ENCODE measurements at places on chromosomes 13 and 19.

- no peak for DNase-seq
Observed at GRCh38 chr19:3860499-3860898, 8.3 kb downstream of the ZFR2 start.

- DNase-seq: no peak
Observed at GRCh38 chr19:10006335-10006708, 4.0 kb downstream of the COL5A3 start.

DNA sequence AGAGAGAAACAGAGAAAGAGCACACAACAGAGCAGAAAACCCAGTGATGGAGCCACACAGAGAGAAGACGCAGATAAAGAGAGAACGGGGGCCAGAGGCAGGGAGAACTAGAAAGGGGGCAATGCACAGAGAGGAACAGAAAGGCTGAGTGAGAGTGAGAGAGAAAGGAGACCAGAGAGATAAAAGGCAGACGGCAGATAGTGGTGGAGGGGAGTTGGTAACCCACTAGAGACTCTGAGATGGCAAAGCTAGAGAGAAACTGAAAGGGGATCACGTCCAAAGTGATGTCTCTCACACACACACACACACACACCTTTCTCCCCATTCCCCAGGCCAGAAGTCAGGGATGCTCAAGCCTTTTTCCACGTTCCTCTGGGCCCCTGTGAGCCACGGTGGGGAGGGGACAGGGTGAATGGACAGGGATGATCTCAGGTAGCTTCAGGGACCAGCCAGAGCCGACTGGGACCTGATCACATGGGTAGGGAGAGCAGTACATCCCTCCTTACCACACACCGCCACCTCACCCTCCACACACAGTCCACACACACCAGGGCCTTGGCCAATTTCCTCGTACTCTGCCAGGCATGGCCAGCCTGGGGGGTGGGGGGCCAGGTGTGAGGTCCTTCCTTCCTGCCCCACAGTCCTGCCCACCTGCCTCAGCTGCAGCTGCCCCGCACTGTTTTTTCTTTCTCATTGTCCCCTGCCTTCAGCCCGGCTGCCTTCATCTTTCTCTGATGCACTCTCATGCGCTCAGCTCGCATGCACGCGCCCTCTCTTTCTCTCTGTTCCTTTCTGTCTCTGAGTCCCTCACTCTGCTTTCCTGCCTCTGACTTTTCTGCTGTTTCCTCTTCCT, 22.5 kb upstream of the POU2F2 start:
- DNase-seq: no peak

DNA sequence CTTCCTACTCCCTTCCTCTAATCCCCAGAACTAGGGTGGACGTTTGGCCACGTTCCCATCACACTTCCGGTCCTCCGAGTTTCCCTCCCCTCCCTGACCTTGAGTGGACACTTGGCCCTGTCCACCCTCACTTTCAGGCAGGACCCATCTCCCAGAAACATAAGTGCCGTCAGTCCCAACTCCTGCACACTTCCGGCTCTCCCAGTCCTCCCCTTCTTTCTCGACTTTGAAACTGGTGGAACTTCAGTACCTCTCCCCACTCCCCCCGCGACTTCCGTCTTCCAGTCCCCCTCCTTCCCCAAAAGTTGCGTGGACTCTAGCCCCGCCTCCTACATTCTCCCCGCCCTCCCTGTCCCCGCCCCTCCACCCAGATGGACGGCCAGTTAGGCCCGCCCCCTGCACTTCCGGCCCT, 278 bp upstream of the ZNF274 start:
- peak; percentile 72 for DNase-seq

GRCh38 chr13:22812793-22813192, 368.0 kb upstream of the SGCG start:
- no peak for DNase-seq

DNA sequence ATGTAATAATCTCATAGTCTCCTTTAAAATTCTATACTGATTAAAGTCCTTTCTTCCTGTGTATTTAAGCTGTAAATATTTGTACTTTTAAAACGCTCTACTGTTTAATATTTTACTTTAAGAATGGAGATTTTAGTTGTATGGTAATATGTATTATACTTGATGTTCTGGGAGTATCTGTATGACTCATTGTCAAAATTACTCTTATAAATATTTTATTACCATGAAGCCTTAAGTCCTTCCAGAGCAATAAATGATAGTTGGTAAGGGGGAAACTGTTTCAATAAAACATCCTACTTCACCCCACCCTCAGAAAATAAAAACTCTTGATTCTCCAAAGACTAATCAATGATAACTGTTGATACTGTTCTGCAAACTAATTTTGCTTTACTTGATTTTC, 6.4 kb downstream of the PCDH9 start:
- DNase-seq: no peak

DNA sequence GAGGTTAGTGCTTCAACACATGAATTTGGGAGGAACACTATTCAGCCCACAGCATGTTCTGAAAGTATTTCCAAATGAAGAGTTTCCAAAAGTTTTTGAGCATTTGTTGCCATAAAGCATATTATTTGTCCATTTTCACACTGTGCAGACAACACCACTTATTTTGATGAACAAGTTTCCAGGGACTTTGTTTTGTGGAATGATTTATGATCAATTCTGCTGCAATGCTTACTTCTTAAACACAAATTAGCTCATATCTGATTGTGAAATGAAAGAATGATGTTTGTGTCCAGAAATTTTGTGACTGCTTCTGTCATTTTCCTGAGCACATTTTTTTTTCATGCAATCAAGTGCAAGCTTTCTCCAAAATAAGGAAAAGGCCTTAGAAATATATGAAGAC, 205.3 kb downstream of the RAP2A start:
- no peak for DNase-seq

DNA sequence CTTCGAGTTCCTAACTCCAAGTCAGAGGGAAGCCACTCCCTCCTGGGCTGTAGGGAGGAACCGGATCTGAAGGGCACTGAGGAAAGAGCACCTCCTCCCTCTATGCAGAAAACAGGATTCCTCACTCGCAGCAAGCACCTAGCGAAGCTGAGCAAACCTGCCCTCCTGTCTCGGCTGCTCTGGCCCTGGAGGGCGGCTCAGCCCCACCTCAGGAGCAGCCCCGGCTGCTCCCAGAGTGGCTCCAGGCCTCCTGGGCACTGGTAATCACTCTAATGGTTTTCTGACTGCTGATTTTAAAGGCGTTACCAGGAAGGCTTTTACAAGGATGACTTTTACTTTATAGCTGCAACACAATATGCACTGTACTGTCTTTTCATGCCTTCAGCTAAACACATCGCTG, 312.5 kb downstream of the TEX29 start:
- no peak for DNase-seq

GRCh38 chr19:34366738-34367623, 2.0 kb downstream of the GPI start:
- DNase-seq: no peak

GRCh38 chr13:71610876-71611275, 256.1 kb downstream of the DACH1 start:
- no peak for DNase-seq

DNA sequence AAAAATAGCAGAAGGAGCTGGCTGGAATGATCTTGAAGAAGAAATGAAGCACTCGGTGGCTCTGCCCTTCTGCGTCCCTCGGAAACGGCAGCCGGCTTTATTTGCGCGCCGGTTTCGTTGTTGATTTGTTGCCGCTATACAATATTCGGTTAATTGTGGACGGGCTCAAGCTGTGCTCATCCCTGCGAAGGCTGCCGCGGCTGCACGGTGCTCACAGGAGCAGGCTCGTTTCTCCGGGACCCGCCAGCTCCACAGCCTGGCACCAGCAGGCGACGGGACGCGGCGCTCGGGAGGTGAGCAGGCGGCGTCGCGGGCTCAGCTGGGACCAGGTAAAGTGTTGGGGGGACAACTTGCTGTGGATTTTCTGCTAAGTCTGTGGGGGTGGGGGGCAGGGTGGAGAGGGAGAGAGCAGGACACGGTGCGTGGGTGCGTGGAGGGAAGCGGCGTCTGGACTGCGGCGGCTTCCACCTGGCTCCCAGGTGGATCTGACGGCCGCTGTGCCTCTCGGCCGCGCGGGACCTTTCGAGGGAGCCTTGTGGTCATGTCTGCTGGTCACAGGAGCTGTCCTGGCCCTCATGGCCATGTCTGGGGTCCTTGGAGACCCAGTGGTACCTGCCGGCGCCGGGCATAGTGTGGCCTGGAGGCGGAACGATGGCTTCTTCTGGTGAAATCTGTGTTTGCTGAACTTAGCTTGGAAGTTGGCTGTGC, 90.9 kb downstream of the TEX29 start:
- DNase-seq: no peak
